ENCODE measurements at places on chromosomes 6 and 20.

DNA sequence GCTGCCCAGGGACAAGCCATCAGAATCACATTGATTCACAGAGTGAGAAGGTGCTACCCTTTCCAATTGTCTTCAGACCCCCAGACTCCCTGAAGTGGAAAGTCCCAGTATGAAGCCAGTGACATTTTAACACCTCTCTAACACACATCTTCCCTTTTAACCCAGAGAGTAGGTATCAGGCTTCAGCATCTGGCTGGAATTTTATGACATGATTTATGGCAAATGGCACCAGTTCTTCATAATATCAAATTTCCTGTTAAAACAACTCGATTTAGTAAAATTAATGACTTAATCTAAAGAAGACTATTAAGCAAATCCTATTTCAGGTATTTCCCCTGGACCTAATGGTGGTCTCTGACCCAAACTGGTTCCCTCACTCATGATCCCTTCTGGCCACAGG lies 25.0 kb downstream of the KCNB1 start:
- no peak for DNase-seq

GRCh38 chr6:90217506-90218127 lies 79.0 kb downstream of the BACH2 start:
- DNase-seq = no peak

GRCh38 chr20:61499859-61500554 lies 247.9 kb downstream of the CDH4 start:
- no peak for DNase-seq

GRCh38 chr6:150681578-150682395 lies 82.1 kb downstream of the PLEKHG1 start:
- no peak for DNase-seq

- DNase-seq = no peak
Observed at GRCh38 chr6:44896701-44897100, 431.4 kb upstream of the RUNX2 start.

GRCh38 chr20:4962241-4962855 lies 39.0 kb downstream of the SLC23A2 start:
- DNase-seq = peak; percentile 31

All from CD4-positive, alpha-beta T cell treated with Interferon alpha-2 for 1 hour (primary cell).